GM10248 (cell line): ENCODE measurements at places on chromosomes 3 and 15.

- DNase-seq: no peak
These were observed 69.0 kb upstream of the RAD18 start for GRCh38 chr3:9032231-9032777.

- DNase-seq: no peak
These were observed 1.2 kb downstream of the TTC23 start for GRCh38 chr15:99248000-99248715.

- DNase-seq: peak; percentile 70
These were observed 6.3 kb upstream of the CDC25A start for GRCh38 chr3:48194446-48195071.

DNA sequence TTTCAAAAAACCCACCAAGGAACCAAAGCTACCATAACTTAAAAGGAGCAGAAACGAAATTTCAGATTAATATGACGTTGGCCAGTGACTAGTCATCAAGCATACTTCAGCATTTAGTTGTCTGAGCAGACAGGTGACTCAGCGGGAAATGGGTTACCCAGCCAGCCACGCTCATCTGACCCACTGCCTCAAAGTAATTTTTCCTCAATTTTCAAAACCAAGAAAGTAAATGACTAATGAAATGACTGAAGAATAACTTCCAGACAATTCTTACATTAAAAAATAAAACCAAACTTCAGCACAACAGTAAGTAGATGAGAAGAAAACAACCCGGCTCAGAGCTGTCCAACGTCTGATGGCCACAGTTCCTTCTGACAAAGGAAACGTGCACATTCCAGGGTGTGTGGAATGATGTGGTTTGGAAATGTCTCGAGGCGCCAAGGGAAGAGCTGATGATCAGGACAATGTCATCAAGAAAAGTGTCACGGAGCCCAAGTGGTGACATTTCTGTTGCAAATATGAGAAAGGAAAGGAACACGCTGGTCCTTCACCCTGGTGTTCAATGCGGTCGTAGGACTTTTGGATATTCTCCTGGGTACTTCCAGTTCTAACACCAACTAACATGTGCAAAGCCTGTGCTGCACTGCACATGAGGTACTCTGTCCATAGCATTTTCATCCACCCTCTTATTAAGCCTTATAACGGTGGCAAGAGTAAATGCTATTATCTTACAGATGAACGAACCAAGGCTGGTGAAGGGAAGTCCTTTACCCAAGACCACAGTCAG lies 79.1 kb downstream of the FOXP1 start:
- DNase-seq: no peak

- no peak for DNase-seq
These were observed 10.7 kb upstream of the SLC22A13 start for GRCh38 chr3:38254872-38255271.

DNA sequence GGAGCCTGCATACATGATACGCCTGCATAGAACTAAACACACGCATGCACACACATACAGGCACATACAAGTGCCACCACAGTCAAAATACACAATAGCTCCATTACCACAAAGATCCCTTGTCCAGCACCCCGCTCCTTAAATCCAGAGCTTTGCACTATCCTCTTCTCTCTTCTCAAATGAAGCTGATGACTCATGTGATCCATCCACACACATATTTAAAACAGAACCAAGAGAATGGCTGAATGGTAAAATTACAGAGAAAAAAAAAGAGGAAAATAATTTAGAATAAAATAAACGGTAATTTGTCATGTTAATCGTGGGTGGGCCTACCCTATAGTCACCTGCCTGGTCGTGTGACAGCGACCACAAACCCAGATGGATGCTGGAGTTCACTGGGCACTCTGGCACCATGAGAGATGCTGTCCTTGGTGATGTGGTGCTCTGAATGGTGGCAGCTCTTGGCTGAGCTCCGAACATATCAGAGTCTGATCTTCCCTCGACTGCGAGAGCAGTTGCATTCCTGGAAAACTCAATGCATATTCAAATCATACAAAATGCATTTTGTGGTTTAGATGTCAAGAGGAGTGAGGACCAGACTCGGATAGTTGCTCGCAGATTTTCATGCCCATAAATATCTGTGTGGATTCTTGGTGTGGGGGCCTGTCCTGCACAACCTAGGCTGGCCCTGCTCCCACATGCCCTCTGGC lies 8.9 kb downstream of the IQSEC1 start:
- DNase-seq: no peak

DNA sequence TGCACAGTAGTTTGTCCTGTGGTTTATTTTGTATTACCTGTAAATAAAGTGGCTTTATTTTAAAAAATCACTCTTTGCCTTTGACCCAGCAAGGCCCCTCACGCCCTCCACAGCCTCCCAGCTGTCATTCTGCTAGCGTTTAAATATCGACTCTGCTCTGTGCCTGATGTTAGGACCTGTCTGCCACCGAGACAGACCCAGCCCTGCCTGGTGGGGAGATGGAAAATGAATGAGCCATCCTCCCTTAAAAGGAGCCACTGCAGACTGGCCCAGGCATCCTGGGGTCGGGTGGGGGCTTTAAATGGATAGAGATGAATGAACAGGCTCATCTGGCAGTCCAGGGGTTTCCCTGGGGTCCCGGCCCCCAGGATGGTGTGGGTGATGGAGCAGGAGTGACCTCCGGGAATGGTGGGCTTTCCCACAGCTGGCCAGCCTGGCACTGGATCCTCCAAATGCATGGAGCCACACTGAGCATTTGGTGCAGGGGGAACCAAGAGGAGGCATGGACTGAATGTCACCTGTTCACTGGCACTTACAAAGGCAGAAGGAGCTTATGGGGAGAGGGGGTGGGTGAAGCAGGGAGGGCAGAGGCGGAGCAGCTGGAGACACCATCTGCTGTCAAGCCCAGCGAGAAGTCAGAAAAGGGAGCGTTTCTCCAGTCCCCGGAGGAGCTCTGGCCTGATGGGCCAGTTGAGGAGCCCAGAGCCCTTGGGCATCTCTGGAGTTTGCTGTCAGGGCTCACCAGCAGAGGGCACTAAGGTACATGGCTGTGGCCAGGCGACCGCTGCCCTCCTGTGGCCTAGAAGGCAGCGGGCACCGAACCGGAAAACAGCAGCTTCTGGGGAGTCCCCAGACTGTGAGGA lies 11.9 kb downstream of the GRM2 start:
- DNase-seq: peak; percentile 82

DNA sequence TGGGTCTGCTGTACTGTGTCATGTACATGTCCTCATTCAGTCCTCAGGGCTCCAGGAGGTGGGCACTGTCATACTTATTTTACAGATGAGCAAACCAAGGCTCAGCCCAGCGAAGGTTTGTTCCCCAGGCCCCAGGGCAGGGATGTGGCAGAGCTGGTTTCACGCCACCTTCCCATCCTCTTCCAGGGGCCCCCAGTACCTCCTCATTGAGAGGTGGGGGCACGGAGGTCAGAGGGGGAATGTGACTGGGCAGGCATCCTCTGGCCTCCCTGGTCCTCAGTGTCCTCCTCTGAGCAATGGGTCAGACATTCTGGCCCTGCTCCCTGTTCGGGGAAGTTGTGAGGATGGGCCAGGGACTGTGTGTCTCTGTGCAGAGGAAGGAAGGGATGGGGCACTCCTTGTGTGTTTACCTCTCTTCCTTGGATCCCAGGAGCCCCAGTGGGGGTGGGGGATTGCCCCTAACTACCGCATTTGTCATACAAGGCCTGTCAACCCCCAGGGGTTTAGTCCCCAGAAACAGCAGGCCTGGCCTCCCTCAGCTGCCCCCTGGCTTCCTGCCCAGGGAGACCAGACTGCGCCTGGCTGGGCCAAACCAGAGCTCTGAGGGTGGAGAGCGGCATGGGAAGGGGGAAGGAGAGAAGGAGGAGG lies 65.9 kb upstream of the LCTL start:
- no peak for DNase-seq
